Kidney tubule cell (primary cell): ENCODE measurements at places on chromosomes 7 and 10.
A peak's percentile ranks its signal among the peaks of the same experiment; 100 is the strongest.

- no peak for DNase-seq
These were observed 66.5 kb upstream of the SVIL start for GRCh38 chr10:29701306-29701705.

DNA sequence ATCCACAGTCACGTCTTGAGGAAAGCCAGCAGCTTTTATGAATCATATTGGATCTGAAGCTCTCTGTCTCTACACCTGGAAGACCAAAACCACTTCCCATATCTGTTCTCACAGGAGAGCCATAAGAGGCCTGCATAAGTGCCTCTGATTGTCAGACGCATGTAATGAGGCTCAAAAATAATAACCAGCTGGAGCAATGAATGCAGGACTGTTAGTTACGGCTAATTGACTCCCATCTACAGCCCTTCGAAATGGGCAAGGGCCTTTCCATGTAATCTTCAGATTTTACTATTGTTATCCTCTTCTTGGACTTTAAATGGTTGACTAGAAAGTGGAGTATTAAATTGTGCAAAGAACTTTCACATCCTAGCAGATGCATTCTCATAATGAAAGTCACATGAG is 4.4 kb upstream of the SEMA3C start:
- peak; percentile 49 for DNase-seq

DNA sequence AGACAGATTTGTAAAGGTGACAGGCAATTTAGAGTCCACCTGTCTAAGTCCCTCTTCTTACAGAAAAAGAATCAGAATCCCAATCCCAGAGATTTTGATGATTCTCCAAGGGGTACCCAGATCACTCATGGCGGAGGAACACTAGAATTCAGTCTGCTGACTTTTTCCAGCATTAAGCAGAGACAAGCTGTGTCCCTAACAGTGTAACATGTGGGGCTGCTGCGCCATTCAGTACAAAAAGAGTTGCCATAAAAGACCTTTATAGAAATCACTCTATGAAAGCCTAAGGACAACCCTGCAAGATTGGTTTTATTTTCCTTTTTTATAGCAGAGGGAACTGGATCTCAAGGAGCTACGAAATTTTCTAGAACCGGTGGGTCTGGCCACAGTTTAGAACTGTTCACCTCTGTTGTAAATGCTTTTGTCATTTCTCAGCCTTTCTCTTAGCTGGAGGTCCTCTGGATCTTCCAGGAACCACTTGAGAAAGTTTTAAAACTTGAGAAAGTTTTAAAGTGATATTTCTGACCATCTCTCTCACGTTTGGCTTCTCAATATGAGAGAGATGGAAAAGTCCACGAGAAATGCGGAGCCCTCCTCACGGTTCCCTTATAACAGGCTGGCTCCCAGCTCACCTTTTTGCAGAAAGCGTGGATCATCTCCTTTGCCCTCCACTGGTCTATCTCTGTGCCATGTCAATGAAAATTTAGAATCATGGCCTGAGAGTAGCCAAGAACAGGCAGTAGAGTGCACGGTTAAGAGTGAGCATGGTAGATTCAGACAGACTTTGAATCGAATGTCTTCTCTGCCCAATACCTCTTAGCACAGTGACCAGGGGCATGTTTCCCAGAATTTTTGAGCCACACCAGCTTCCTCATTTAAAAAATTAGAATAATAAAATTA is 826 bp downstream of the GIMAP7 start:
- no peak for DNase-seq

DNA sequence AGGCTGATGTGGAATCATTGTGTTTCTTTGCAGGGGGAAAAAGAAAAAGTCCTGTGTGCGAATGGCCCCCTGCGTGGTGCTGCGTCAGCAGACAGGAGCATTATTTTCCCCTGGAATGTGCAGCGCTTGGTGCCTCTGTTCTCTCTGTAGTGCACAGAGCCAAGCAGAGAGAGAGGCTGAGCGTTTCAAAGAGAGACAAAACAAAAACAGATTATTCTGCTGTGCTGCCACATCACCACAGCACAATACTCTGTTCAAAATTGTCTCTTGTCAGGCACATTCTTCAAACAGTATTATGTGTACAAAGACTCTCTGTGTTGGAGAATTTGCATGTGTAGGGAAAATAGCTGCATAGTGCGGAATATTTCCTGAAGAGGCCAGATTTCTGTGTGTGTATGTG is 609.0 kb downstream of the SDK1 start:
- DNase-seq: no peak

DNA sequence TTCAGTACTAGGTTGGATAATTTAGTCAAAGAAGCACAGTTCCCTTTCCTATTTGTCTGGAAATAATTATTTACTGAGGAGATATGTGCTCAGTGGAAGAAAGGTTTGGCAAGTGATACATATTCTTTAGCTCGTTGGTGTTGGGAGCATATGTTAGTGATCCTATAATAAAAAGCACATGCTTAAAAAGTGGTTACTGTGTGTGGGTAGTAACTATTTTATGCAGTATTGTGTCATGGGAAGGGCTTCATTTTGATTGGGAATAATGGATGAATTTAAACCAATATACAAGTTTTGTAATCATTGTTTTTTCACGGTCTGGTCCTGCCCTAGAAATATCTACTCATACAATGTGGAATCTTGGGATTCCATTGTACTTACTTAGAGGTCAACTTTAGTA is 188.7 kb upstream of the PPP1R3A start:
- no peak for DNase-seq

DNA sequence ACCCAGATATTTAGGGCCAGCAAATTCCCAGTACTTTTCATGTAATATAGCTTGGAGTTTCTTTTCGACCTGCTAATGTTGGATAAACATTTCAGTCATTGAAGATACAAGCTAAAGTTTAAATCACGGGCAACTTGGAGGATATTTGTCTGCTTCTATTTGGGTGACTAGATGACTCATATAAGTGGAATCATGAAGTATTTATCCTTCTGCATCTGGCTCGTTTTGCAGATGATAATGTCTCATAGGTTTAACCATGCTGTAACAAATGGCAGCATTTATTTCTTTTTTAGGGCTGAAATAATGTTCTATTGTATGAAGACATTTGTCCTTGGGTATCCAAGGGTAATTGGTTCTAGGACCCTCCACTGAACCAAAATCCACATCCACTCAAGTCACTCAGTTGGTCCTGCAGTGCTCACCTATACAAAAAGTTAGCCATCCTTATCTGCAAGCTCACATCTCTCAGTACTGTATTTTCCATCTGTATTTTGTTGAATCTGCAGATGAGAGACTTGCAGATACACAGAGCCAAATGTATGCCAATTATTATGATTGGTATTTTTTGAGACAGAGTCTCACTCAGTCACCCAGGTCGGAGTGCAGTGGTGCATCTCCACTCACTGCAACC is 187.2 kb upstream of the CSTF2T start:
- no peak for DNase-seq

DNA sequence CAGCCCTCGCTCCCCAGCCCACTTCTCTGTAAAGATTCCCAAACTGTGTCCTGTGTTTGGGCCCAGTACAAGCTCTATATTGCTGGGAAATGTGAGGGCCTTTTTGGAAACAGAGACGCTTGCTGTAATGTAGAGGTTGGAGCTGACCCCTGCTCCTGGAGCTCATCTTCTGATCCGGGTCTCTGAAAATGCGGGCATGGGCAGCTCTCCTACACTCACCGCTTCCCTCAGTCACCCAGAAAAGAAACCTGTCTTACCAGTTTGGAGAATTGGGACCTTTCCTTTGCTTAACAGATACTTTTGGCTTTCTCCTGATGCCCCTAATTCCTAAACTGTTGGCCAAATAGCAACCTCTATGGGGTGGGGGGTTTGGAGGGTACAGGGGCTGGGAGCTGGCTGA is 18.2 kb downstream of the BAG3 start:
- DNase-seq: no peak

- DNase-seq: peak; percentile 86
These were observed 81.8 kb downstream of the SPAG6 start for GRCh38 chr10:22427101-22427500.

DNA sequence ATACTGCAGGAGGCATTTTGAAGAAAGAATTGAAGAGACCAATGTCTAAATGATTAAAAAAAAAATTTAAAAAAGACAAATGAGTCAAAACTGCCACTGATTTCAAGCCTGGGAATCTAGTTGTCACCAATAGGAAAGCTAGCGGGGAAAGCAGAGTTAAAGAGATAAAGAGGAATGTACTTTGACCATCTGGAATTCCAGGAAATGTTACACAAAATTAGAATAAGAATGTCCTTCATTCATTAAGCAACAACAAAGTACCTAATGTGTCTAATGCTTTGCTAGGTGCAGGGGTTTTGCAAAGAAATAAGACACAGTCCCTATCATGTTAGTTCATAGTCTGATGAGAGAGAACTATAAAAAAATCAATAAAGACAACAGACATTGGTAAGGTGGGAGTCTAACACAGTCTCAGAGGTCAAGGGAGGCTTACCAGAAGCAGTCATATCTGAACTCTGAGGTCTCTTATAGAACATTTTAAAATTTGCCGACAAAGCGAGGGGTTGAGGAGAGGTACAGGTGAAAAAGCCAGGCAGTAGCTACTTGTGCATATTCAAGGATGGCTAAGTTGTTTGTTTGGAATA is 8.8 kb upstream of the TYSND1 start:
- DNase-seq: no peak

- DNase-seq: no peak
These were observed 61.5 kb upstream of the PRR15 start for GRCh38 chr7:29502133-29502532.

GRCh38 chr10:124482876-124483275 is 21.3 kb downstream of the LHPP start:
- no peak for DNase-seq

DNA sequence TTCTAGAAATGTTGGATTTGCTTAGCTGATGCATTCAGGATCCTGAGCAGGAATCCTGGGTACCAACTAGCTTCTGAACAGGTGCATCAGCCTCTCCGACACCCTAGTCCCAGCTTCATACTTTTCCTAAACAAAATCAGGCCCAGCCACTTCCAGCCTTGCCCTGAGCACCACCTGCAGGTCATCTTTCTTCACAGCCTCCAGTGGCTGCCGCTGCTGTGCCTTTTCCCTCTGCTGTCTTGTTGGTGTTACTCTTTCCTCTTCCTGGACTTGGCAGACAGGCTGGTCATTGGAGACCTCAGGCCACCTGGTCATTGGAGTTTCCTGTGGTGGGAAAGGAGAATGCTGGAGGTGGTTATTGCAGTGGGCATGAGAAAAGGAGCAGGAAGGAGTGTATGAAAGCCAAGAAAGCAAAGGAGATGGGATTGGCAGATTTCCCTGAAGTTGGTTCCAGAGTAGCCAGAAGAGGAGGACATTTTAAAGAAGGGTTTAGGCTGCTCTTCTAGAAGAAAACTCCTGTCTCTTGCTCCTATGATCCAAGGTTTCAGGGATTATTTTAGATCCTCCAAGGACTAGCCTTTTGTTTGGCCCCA is 48.2 kb upstream of the NFKB2 start:
- peak; percentile 86 for DNase-seq

DNA sequence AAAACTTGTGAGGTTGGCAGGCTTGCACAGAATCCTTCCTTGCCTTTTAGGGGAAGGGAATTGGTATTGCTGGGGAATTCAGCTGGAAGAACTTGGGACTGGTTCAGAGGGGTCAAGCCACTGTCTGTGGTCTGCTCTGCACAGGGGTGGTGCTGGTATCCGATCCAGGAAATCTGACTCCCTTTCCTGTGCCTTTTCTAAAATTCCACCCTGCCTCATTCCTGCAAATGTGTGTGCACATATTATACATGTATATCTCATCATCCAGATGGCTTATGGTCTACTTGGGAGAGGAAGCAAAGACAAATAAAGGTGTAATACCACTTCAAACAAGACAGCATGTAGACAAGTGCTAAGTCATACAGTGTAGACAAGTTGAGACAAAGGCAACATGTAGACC is 14.3 kb downstream of the UBTD1 start:
- DNase-seq: no peak

GRCh38 chr7:24705461-24705954 is 51.8 kb downstream of the GSDME start:
- DNase-seq: no peak

DNA sequence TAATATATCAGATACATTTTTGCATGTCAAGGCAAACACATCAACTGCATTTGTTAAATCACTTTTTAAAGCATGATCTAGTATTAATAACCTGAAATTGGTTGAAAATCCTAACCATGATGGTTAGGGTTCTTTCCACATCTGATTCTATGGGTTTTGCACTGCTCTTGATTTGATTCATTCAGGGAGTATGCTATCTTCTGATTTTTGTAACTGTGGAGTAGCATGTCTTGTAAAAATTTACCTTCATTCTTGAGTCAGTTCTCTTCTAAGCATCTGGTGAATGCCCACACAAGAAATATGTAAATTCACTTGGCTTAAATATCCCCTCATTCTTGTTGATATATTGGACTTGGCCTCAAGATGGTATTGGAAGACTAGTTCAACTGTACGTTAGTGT is 178.7 kb downstream of the KLF6 start:
- DNase-seq: no peak

DNA sequence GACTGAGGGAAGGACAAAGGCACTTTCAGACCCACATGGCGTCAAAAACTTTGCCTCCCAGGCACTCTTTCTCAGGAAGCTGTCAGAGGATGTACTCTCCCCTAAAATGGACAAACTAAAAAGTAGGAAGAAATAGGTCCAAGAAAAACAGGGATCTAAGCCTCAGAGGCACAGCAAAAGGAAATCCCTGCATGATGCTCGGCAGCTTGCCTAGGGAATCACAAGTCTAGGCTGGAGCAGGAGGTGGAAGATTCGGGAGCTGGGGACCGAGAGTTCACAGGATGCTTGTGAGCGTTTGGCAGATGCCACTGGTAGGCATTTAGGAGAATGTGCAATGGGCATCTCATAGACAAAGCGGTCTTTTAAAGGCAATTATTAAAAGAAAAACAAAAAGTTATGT is 60.8 kb downstream of the ATXN7L1 start:
- DNase-seq: no peak

GRCh38 chr7:47181746-47182361 is 400.1 kb downstream of the TNS3 start:
- no peak for DNase-seq

GRCh38 chr7:38881947-38882684 is 26.9 kb downstream of the VPS41 start:
- peak; percentile 38 for DNase-seq

GRCh38 chr10:122279725-122280141 is 8.6 kb downstream of the BTBD16 start:
- DNase-seq: peak; percentile 66

- DNase-seq: peak; percentile 46
These were observed 325.0 kb downstream of the PLXNA4 start for GRCh38 chr7:132251327-132251659.

DNA sequence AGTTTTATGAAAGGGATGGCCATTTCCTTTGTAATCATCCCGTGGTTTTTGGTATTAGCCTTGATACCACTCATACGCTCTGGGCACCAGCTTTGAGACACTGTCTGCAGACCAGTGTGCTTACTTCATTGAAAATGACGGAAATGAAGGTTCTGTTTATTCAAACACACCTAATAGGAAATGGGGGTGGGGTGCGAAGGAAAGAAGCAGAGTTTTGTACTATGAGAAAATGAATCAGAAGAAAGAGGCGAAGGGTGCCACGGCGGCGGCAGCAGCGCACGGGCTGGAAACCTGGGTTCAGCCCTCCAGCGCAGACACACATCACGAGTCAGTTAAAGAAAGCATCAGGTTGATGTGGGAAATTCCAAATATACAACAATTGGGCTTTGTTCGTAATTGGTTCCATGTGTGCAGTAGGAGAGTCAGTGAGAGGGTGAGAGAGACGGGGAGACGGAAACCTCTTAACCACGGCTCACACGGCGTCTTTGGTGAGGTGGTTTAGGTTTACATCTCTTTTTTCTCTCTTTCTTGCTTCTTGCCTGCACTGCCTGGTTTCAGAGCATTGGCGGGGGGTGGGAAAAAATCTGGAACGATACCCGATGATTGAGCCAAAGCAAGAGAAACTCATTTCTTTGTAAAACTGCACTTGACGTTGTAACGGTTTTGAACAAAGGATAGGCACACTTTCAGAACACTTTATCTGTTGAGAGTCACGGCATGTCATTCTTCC is 321.2 kb downstream of the FRMD4A start:
- DNase-seq: peak; percentile 30
